ENCODE measurements at places on chromosomes 1 and 21.
A peak's percentile ranks its signal among the peaks of the same experiment; 100 is the strongest.

GRCh38 chr21:21750124-21750825 is 752.1 kb downstream of the NCAM2 start:
- no peak for DNase-seq
- no peaks in the 10 kb centered on the region for H3K27me3 ChIP-seq
- H3K4me1 ChIP-seq, result no peaks in the 10 kb centered on the region
- no peak overlapping the region for H3K4me3 ChIP-seq
- no peaks in the 10 kb centered on the region for H3K36me3 ChIP-seq
- no peak overlapping the region for H3K27ac ChIP-seq

- no peak overlapping the region for H3K4me3 ChIP-seq
- H3K27me3 ChIP-seq, result no peaks in the 10 kb centered on the region
- DNase-seq, result peak; percentile 95
- peak overlapping the region; percentile 37 for H3K27ac ChIP-seq
- peaks cover 31% of the 10 kb centered on the region for H3K4me1 ChIP-seq
- peaks cover 19% of the 10 kb centered on the region for H3K36me3 ChIP-seq
Measured at GRCh38 chr1:165842671-165843129, 15.3 kb downstream of the UCK2 start.

DNA sequence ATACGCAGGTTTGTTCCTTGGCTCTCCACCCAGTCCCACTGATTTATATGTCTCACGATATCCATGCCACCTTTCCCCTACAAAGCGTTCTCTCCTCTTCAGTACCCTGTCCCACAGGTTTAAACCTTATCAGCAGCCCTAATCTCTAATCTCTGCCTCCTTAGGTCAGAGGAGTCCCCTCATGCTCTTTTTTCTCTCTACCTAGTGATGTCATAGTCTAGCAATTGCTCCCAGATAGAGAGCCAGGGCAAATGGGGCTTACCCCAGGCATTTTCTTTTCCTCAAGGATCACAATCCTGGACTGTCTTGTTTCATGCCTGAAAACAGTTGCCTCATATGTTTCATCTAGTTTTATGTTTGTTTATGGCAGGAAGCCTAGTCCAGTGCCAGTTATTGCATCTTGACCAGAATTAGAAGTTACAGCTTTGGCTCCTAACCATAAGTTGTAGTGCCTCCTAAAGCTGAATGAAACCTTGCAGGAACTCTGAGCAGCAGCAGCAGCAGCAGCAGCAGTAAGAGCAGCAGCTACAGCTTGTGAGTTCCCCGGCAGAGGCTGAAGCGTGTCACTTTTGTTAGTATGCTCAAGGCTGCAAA is 26.7 kb upstream of the TP53BP2 start:
- no peak overlapping the region for H3K4me3 ChIP-seq
- H3K27ac ChIP-seq, result no peak overlapping the region
- H3K36me3 ChIP-seq, result no peaks in the 10 kb centered on the region

DNA sequence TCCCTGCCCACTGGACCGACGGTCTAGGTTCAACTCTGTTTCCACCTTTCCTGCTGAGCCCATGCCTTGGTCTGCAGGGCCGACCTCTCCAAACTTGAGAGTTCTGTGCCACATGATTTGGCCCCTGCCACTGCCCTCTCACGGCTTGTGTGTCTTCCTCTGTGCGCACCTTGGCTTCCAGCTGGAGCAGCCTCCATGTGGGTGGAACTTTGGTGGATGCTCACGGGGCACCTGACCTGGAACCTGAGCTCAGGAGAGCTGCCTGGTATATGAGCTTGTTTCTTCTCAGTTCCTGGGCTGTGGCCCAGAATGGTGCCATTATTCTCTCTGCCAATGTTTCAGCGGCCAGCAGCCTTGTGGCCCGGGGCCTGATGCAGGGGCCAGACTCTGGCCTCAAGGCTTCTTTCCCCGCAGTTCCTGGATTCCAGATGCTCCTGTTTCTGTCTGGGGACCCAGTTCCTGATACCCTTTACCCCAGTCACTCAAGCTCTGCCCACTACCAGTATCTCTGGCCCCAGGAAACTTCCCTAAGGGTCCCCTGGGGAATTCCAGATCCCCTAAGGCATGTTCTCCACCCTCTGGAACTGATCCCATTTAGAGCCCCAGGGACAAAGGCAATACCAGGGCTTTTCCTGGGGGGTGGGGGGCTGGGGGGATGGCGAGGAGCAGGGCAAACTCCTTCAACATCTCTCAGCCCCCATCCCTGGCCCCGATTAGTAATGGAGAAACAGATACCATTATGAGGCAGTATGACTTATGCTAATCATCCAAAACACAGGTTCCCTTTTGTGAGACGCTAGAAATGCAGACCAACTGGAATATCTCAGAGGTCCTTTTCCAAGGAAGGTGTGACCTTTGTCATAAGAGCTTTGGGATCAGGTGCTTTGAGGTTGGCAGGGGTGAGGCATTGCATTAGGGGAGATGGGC is 11.1 kb downstream of the QSOX1 start:
- peaks cover 17% of the 10 kb centered on the region for H3K36me3 ChIP-seq
- peaks cover 19% of the 10 kb centered on the region for H3K4me1 ChIP-seq
- H3K27ac ChIP-seq, result no peak overlapping the region

GRCh38 chr1:84352298-84353106 is 45.8 kb upstream of the DNASE2B start:
- no peak for DNase-seq
- H3K4me1 ChIP-seq, result no peaks in the 10 kb centered on the region
- no peaks in the 10 kb centered on the region for H3K27me3 ChIP-seq
- H3K27ac ChIP-seq, result no peak overlapping the region

DNA sequence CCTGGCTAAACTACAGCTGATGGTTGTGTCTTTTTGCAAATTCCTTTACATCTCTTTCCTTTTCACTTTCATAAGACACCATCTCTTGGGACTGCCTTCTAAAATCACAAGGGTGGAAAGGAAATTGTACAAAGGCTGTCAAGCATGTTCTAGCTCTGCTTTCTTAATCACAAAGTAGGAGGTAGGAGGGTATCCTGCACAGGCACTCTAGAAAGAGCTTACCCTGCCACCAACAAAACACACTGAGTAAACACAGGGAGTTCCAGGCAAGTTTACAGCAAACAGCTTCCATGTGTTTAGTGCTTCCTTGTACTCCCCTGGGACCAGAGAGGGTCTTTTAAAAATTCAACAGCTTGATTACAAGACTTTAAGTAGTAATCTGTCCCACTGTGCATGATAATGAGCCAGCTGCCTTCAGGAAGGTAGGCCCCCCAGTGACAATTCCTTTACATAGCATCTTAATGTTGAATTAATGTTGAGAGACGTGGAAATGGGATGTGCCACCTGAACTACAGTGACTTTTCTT is 2.4 kb downstream of the PLPP3 start:
- H3K36me3 ChIP-seq, result no peaks in the 10 kb centered on the region
- peaks cover 13% of the 10 kb centered on the region for H3K4me1 ChIP-seq
- H3K27me3 ChIP-seq, result peaks cover 26% of the 10 kb centered on the region
- no peak overlapping the region for H3K4me3 ChIP-seq
- H3K27ac ChIP-seq, result no peak overlapping the region
- DNase-seq, result peak; percentile 21

DNA sequence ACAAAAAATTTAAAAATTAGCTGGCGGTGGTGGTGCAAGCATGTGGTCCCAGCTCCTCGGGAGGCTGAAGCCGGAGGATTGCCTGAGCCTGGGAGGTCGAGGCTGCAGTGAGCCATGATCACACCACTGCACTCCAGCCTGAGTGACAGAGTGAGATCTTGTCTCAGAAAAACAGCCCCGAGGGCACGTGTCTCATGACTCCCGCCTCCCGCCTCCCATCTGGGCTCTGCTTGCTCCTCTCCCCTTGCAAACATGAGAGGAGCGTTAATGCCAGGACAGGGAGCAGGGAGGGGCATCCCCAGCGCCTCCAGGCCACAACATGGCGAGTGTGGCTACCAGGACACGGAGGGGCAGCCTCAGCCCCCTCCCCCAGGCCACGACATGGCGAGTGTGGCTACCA is 28.3 kb downstream of the FAAP20 start:
- H3K27me3 ChIP-seq, result peaks cover 93% of the 10 kb centered on the region
- no peak for DNase-seq

- no peaks in the 10 kb centered on the region for H3K4me1 ChIP-seq
- no peak overlapping the region for H3K4me3 ChIP-seq
- H3K36me3 ChIP-seq, result no peaks in the 10 kb centered on the region
- no peak overlapping the region for H3K27ac ChIP-seq
Measured at GRCh38 chr1:68346188-68346808, 103.5 kb downstream of the RPE65 start.

GRCh38 chr1:58256041-58256440 is 290.5 kb downstream of the OMA1 start:
- H3K27ac ChIP-seq, result no peak overlapping the region
- no peaks in the 10 kb centered on the region for H3K27me3 ChIP-seq
- DNase-seq, result no peak
- H3K4me1 ChIP-seq, result no peaks in the 10 kb centered on the region

Measured in K562 (cell line).